Activated CD4-positive, alpha-beta memory T cell treated with anti-CD3 and anti-CD28 coated beads, Interleukin-2, amount 10 ng/mL, durations not matched to agents 7 days and 5 days (primary cell): ENCODE measurements at places on chromosomes 2 and 18.

GRCh38 chr2:45925636-45926366 lies 274.3 kb downstream of the PRKCE start:
- no peak for DNase-seq

GRCh38 chr2:104443145-104443544 lies 410.8 kb upstream of the POU3F3 start:
- no peak for DNase-seq

DNA sequence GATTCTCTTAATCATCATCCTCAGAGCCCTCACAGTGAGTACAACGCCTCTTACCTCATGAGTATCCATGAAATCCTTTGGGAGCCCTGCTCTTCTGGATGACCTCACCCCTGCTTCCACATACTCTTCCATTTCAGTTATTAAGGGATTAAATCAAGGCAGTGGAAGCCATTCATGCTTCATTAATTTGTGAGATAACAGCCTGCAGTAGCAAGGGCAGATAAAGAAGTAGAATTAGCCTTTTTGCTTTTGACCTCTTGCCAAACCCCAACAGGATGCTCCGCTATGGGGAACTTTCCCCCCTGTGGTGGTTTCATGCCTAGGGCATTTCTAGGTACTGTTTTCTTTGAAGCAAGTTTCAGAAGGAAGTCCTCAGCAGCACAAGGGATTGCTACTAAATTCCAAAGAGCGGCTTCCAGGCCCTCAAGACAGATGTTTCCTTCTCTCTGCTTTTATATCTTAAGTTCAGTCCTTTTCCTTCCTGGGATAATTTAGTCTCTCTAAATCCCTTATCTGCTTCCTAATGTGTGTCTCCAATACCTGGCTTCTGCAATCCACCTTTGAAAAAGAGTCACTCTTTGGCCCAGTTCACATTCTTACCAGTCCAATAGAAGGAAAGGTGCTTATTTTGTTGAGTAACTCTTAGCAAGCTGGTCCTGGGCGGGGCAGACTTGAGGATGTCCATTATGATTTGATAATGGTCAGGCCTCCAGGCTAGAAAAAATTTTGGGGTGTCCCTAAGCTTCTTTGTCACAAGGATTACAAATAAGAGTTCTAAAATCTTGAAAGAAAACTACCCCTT lies 76.9 kb downstream of the MYO1B start:
- DNase-seq: no peak

GRCh38 chr2:172655091-172655837 lies 80.4 kb upstream of the RAPGEF4 start:
- DNase-seq: no peak

GRCh38 chr2:142041996-142042395 lies 88.8 kb downstream of the LRP1B start:
- DNase-seq: no peak

DNA sequence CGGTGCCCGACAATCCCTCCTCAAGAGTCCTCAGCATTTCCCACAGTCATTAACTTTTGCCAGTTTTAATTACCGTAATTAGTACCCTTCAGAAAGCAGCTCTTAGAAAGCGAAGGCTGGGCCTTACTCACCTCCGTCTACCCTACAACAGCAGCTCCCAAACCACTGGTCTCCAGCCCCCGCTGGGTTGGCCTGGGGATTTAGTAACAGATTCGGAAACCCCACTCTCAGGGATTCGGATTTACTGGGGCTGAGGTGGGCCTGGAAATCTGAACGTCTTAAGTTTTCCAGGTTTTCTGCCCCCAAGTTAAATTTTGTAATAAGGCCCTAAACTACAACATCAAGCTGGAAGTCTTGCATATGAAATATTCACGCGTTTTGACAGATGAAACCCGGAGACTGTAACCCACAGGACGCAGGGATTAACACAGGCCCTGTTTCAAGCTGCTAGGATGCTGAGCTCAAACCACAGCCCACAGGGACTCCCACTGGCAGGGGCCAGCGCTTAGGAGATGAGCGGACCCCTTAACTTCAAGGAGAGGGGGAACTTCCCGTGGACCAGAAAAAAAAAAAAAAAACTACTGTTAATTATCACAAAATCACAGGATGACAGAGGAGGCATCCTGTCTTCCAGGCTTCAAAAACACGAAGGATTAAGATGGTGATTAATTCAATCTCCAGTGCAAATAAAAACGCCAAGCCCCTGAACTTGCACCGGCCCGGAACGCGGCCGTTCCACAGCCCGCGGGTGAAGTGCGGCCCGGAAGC lies 985 bp downstream of the ILKAP start:
- no peak for DNase-seq

DNA sequence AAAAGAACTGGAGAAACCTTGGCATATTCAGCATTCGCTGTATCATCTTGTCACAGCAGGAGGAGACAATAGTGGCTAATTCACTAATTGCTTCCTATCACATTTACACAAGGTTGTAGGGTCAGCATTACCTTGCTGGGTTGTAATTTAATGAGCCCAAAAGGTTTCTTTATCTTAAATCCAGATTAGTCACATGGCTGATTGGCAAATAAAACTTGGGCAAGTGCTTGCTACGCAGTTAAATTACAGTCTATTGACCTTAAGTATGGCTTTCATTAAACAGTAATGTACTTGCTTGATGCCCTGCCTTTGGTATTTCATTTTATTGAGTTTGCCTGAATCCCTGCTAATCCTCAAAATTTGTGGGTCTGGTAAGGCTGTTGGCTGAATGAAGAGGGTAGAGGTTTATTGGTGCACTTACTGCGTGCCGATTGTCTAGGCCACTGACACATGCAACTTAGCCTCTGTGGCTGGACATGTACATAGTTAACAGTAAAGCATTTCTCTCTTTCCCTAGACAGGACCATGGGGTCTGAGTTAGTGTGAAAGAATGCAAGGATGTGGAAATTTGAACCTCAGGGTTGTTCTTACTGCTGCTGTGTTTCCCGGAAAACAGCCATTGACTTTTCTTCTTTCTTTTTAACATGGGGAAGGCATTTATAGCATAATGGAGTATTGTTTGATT lies 34.3 kb downstream of the FMNL2 start:
- DNase-seq: no peak

GRCh38 chr2:143994961-143995360 lies 525.0 kb downstream of the ZEB2 start:
- DNase-seq: no peak

- DNase-seq: no peak
Measured at GRCh38 chr18:26631135-26631534, 82.8 kb upstream of the KCTD1 start.

DNA sequence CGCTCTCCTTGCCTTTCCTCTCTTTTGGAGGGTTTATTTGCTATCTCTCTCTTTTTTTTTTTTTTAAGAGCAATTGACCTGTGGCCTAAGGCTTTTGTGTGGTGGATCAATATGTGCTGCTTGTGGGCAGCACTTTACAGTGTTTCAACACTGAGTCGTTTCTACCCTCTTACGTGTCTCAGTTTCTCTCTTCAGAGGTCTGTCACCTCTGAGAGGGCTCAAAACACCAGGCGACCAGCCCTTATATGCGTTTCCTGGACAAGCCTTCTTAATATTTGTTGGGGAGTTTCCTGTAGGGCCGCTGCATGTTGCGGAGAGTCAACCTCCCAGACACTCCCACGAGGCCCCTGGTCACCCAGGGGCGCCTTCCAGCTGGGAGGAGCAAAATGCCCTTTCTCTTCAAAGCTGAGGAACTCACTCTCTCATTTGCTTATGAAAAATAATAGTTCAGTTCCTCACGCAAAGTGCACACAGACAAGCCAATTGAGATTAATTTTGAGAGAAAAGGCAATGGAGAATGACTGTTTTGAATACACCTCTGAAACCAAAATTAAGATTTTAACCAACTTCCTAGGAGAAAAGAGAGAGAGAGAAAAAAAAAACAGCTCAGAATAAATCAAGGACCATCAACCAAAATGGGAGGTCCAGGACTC lies 96.3 kb upstream of the B3GNT2 start:
- no peak for DNase-seq

DNA sequence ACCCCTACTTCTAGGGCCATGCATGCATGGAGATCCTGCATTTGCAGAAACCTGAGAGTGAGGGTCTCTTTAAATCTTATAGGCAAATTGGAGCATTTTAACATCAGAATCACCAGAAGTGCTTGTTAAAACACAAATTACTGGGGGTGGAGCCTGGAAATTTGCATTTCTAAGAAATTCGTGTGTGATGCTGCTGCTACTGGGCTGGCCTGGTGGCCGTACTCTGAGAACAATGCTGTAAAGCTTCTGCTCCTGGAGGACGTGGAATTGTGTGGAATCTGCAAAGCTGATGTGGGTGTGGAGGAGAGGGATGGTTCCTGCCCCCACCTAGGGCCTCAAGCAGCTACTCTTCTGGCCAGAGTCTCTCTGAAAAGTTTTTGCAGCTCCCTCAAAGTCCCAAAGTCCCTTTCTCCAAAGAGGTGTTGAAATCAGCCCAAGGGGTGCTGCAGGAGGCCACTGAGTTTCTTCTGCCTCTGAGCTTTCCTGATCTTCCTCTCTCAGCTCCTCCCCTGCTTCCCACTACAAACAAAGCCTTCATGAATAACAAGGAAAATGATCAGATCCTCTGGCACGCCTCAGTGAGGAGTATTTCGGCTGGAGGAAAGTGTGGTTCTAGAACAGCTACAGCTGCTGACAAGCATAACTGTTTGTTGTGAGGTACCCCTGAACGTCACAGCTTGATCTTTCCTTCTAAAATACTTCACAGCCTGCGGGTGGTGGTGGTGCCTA lies 508.3 kb downstream of the CNTNAP5 start:
- no peak for DNase-seq

- DNase-seq: no peak
Measured at GRCh38 chr2:55364189-55365055, 55.2 kb downstream of the CCDC88A start.
